ENCODE measurements at places on chromosomes 2 and 18. TPM values are rescaled to one million over a fixed set of nuclear protein-coding genes. Genes with fewer than 3 reads are reported as not detected.

CELF4 gene
- 0.84 TPM for polyA plus RNA-seq

GMPPA gene
- polyA plus RNA-seq: 26.9 TPM

ZBTB7C gene
- polyA plus RNA-seq: 5.8 TPM

RAB6C gene
- 0.48 TPM for polyA plus RNA-seq

CKAP2L gene
- polyA plus RNA-seq: 7.5 TPM

ACTR2 gene
- polyA plus RNA-seq: 110 TPM

LCT gene
- polyA plus RNA-seq: not detected

MERTK gene
- 4.4 TPM for polyA plus RNA-seq

IL1R2 gene
- 0.31 TPM for polyA plus RNA-seq

ALPG gene
- polyA plus RNA-seq: not detected

RUFY4 gene
- polyA plus RNA-seq: 0.13 TPM

REEP1 gene
- polyA plus RNA-seq: 88.7 TPM

DHRS9 gene
- polyA plus RNA-seq: 3.0 TPM

REG3A gene
- polyA plus RNA-seq: not detected

SERPINE2 gene
- polyA plus RNA-seq: 88.6 TPM

OTOF gene
- polyA plus RNA-seq: 15.7 TPM
